ENCODE measurements at places on chromosomes 11 and 22.
A peak's percentile ranks its signal among the peaks of the same experiment; 100 is the strongest.

DNA sequence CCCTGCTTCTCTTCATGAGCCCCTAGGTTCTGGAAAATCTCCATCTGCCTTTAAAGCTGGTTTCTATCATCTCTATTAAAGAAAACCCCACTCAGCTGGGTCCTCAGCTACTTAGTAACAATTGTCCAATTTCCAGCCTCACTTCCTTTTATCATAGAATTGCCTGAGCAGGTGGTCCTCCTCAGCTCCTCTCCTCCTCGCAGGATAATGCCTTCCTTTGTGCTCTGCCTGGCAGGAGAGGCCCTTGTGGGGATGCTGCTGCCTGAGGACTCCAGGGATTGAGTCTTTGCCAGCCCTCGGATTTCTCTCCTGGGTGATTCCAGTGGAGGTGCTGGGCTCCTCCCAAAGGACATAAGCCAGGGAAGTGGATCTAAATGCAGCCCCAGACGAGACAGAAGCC is 448.3 kb downstream of the INSC start:
- no peak for DNase-seq

DNA sequence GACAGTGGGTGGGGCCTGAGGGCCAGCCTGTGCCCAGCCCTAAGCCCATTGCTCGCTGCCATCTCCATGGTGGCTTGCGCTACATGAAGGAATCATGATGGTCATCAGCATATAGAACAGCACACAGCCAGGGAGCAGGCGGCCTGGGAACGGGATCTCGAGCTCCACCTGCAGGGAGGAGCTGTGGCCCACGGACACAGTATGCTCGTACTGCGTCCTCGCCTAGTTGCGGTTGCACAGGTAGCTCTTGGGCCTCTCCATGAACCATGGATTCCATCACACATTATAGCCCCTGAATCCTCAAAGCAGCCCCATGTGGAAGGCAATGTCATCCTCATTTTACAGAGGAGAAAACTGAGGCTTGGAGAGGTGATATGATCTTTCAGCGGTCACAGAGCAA is 15.1 kb downstream of the SEC14L4 start:
- DNase-seq: no peak

GRCh38 chr11:79314906-79315689 is 125.7 kb downstream of the TENM4 start:
- DNase-seq: peak; percentile 17

DNA sequence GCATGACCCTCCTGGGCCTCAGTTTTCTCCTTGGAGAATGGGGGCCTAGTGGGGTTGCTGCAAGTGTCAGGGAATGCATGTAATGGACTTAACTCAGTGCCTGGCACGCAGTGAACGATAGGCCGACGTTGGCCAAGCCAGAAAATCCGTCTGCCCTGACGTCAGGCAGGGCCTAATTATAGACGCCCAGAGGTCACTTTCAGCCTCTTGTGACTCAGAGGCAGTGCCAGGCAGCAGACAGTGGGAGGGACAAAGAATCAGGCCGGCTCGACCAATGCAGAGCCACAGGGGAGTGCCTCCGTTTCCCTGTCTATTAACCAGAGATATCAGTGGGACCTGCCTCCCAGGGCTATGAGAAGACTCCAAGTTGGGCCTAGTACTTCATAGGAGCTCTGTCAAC is 115.0 kb downstream of the MN1 start:
- peak; percentile 66 for DNase-seq

- DNase-seq: no peak
Measured at GRCh38 chr11:90274362-90274761, 51.5 kb upstream of the CHORDC1 start.

DNA sequence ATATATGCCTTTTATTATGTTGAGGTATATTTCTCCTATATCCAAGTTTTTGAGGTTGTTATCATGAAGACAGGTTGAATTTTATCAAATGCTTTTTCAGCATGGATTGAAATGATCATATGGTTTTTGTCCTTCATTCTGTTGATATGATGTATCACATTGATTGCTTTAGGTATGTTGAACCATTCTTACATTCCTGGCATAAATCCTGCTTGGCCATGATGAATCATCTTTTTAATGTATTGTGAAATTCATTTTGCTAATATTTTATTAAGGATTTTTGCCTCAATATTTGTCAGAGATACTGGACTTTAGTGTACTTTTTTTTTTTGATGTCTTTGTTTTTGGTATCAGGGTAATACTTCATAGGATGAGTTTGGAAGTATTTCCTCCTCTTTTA is 283.8 kb upstream of the C11orf87 start:
- DNase-seq: no peak

DNA sequence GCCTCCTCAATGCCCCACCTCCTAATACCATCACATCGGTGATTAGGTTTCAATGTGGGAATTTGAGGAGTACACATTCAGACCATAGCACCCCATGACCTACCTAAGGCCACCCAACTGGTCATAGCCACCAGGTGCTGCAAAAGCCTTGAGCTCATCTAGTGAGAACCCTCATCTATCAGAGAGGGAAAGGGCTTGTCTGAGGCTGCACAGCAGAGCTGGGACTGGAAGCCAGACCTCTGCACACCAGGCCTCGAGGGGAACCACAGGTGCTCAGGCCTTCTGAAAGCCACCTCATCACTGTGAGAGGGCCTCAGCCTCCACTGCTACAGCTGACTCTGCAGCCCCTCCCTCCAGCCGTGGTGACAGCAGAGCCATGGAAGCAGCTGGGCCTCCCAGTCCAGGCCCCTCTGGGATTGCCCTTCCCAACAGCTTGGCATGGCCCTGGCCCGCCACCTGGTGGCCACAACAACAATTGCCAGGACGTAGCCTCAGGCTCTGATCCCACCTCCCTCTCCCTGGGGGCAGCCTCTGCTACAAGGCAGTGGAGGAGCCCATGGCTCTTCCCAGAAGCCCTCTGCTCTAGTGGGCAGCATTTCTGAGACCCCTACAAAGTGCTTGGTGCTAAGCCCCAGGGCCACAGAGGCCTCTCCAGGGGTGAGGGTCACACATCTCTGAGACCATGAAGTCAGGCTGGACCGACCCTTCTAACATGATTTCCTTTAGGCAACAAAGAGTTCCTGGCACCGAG is 41.0 kb upstream of the PRDM11 start:
- peak; percentile 72 for DNase-seq

GRCh38 chr11:110858547-110858921 is 146.3 kb upstream of the ARHGAP20 start:
- DNase-seq: no peak

DNA sequence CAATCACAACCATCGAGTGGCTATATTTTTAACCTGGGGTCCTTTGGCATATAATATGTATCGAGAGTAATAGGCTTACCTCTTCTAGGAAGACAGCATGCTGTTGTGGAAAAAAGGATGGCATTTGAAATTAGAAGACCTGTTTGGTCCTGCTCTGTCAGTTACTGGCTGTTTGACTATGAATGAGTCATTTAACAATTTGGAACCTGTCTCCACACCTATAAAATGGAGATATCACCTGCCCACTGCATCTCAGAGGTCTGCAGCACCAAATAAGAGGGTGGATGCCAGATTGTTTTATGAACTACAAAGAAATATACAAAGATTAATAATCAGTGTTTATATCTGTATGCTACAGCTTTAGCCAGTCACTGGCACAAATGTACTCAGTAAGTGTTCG is 60.8 kb downstream of the SLC25A17 start:
- DNase-seq: no peak

- DNase-seq: no peak
Measured at GRCh38 chr11:65165410-65166317, 4.4 kb upstream of the SPDYC start.

GRCh38 chr11:116703421-116703820 is 69.4 kb downstream of the BUD13 start:
- DNase-seq: peak; percentile 6

GRCh38 chr22:27603800-27604144 is 197.8 kb downstream of the MN1 start:
- no peak for DNase-seq

DNA sequence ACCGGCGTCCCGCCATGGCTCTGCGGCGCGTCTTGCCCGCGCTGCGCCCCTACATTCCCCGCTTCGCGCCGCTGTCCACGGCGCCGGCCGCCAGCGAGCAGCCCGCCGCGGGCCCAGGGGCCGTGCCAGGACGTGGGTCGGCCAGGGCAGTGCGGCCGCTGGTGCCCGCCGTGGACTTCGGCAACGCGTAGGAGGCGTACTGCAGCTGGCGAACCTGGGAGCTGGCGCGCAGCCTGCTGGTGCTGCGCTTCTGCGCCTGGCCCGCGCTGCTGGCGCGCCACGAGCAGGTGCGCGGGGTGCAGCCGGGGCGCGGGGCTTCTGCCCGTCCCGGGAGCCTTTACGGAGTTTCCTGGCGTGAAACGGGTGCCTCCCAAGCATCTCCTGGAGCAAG is 20.1 kb downstream of the DGCR6L start:
- no peak for DNase-seq

- peak; percentile 57 for DNase-seq
Measured at GRCh38 chr11:128457874-128458273, 129.5 kb downstream of the ETS1 start.

DNA sequence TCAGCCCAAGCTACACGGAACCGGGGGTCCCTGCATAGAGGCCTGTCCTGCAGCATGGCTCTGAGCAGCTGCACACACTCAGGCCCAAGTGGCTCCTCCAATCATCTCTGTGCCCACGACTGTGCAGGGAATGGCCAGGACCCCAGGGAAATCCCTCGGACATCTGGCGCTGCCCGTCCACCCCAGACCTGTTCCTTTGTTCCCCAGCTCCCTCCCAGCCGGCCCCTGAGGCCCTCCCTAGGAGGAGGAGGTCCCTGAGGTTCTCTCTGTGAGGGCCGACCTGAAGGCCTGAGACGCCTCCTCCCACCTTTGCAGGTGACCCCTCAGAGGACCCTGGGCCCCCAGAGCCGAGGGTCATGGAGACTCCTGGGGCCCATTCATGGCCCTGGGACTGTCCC is 1.1 kb downstream of the MLC1 start:
- DNase-seq: no peak

GRCh38 chr22:48320683-48321451 is 1506.8 kb downstream of the BRD1 start:
- DNase-seq: no peak

DNA sequence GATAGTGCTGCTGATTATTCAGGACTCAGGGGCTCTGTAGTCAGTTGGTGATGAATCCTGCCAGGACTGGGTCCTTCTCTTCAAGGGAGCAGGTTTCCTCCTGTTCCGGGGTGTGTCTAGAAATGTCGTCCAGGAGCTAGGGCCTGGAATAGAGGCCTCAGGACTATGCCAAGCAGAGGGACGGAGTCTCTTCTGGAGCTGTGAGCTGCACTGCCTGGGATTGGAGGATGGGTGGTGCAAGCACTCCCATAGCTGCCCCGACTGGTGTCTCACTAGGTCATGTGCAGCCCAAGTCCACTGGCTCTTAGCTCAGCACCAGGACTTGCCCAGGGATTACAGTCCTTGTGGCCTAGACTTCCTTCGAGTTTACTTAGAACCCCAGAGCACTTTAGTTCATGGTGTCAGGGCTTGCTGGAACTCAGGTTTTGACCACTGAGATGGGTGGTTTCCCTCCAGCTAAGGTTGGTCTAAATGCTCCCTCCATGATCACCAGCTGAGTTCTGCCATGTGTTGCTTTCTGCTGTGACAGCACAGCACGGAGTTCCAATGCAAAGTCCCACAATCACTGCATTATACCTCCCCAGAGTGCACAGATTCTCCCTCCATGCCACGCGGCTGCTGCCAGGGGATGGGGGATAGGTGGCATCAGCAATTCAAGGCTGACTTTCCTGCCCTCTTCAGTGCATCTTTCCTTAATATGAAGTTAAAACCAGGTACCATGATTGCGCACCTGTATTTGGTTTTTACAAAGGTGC is 42.6 kb upstream of the SHANK2 start:
- DNase-seq: no peak

- DNase-seq: no peak
Measured at GRCh38 chr22:31121403-31121802, 1.4 kb upstream of the INPP5J start.

DNA sequence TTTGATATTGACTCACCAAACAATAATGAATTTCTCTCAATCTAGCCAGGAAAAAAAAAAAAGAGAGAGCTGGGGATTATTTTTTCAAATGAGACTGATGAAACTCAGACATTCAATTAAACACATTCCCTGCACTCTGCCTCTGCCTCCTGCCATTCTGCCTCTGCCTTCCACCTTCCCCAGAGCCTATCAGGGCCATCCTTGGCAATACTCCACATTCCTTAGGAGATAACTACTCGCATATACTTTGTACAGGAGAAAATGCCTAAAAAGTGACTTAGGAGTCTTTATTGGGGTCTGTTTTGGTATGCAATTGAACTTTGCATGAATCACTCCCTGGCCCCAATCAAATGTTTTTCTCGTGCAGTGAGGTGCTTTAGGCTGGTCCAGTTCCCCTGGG is 246.6 kb upstream of the PLET1 start:
- peak; percentile 39 for DNase-seq

DNA sequence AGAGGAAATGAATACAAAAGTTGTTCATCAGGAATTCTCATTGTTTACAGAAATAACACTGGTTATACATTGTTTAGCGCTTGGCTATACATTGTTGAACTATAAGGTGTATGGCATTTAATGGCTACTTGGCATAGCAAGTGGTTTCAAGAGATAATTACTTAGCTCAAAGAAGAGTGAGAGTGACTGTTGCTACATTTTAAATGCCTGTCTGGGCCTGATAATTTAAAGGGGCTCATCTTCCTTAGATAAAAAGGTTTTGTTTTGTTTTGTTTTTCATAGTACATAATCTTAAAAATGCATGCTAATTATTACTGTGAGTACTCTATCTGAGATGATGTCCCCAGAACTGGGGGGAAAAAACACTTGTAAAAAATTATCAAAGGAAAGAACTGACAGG is 1.5 kb upstream of the SMPD1 start:
- DNase-seq: no peak

- DNase-seq: no peak
Measured at GRCh38 chr11:61151545-61152252, 9.5 kb downstream of the VPS37C start.

- DNase-seq: no peak
Measured at GRCh38 chr22:40451210-40451609, 80.8 kb downstream of the SGSM3 start.

- DNase-seq: peak; percentile 92
Measured at GRCh38 chr11:2945031-2945756, 16.0 kb upstream of the PHLDA2 start.

DNA sequence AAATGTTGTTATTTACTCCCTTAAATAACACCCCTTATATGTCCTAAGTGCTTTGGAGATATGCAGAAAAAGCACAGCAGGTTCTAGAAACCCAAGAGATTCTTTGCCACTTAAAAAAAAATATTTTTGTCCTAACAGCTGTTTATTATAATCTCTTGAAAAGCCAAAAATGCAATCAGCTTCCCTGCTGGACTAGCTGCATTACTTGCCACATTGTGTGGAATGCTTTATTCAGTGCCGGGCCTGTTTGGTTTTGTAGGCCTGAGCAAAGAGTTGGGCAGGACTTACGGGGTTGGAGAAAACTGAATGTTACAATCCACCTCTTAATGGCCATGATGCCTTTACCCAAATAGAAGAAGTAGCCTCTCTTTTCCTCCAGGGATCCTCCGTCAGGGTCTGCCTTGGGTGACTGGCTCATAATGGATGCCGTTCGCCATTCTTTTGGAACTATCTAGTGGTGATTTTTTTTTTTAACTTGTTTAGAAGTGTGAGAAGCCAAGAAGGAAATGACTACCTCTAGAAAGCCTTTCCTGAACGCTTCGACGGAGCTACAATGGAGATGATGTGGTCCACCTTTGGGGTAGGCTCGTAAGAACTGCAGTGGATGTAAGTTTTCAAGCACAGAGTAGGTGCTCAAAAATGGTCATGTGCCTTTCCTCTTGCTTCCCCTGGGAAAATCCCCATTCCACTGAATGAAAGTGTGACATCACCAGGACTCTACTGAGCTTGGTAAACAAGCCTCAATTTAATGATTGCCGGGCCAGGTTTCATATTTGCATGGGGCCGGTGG is 241.3 kb upstream of the NCAM1 start:
- no peak for DNase-seq

GRCh38 chr11:16786131-16786530 is 47.7 kb downstream of the C11orf58 start:
- DNase-seq: no peak

Data from EH (cell line).